Epithelial cell of proximal tubule (primary cell): ENCODE measurements at places on chromosomes 3 and 15. TPM values are rescaled to one million over a fixed set of nuclear protein-coding genes. Genes with fewer than 3 reads are reported as not detected.

- DNase-seq: no peak
Measured at GRCh38 chr15:52338058-52338457, 42.5 kb upstream of the MYO5C start.

- DNase-seq: no peak
Measured at GRCh38 chr15:52419494-52419893, 109.2 kb downstream of the MYO5A start.

DNA sequence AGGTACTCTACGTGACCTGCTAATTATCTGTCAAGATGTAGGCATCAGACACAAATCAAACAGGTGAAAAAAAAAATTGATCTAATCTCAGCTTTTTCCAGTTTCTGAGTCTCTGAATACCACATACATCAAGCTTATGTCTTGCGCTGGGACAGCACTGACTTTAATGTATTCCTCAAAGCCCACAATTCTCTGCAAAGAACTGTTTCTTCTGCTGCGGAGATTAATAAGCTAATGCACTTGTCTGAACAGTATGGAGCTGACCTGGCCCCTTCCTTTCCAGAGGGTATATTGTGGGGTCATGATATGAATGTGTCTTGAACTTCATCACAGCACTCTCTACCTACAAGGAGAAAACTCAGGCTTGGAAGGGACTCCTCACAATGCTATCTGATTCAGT is 87.8 kb downstream of the FOXB1 start:
- DNase-seq: no peak

DNA sequence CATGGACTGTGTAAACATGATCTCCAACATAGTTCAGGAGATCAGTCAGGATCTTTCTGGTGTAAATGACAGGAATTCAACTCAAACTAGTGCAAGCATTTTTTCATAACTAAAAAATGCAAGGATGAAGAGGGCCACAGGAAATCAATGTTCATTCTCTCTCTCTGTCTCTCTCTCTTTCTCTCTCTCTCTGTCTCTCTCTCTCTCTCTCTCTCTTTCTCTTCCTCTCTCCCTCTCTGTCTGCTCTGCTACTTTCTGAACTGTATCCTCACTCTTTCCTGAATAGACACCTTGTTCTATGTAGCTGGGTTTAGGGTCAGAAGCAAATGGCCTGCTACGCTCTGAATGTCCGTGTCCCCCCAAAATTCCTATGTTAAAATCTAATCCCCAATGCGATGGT is 240.9 kb upstream of the UBE2E2 start:
- DNase-seq: no peak

- no peak for DNase-seq
Measured at GRCh38 chr15:41957021-41957897, 15.1 kb downstream of the EHD4 start.

GRCh38 chr15:98801234-98801561 is 152.9 kb downstream of the IGF1R start:
- no peak for DNase-seq

GRCh38 chr3:188361888-188362287 is 207.9 kb downstream of the LPP start:
- DNase-seq: no peak

TRIM71 gene
- 2.5 and 3.6 TPM in 2 replicates for total RNA-seq

MYL3 gene
- total RNA-seq: 4.2 TPM in 1 of 2 replicates, not detected in the other

NIT2 gene
- total RNA-seq: 24.7 and 30.4 TPM in 2 replicates
